ENCODE measurements at places on chromosomes 5 and 9. TPM values are rescaled to one million over a fixed set of nuclear protein-coding genes. Genes with fewer than 3 reads are reported as not detected.

- no peak for DNase-seq
Observed at GRCh38 chr9:35142037-35142436, 19.8 kb upstream of the UNC13B start.

Gene ADAMTS6
- total RNA-seq, result 95.9 TPM

DNA sequence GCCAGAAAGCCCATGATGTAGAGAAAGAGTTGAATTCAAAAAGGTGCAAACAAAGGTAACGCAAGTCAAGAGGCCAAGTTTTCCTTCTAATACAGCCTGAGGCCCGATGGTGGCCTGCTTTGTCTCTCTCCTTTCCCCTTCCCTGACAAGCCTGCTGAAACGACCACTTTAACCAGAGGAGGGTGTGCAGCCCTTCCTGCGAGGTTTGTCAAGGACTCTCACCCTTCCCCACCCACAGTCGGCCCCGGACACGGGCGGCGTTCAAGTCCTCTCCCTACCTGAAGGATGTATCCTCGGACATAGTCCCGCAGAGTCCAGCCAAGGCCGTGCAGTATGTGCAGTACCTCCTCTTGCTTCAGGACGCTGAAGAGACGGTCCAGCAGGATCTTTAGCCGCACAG is 318.2 kb downstream of the BNC2 start:
- DNase-seq, result no peak

DNA sequence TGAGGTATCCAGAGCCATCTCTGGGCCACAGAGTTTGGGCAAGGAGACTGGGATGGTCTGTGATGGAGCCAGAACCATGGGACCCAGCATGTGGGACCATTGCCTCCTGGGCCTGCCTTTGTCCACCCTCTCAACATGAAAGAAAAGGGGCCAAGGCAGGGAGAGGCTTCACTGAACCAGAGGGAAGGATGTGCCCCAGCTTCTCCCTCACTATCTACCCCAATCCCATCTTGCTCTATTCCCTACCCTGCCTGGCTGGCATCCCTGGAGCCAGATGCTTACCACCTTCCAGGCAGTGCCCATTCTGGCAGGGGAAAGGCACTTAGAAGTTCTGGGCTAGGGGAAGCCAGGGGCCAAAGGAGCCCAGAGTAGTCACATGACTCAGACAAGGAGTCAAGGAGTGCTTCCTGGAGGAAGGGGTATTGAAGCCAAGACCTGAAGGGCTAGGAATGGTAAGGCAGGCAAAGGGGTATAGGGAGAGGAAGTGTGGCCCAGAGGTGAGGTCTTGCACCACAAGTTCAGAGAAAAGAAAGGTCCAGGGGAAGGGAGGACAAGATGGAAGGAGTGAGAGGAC is 9.8 kb downstream of the PDLIM4 start:
- DNase-seq, result no peak

DNA sequence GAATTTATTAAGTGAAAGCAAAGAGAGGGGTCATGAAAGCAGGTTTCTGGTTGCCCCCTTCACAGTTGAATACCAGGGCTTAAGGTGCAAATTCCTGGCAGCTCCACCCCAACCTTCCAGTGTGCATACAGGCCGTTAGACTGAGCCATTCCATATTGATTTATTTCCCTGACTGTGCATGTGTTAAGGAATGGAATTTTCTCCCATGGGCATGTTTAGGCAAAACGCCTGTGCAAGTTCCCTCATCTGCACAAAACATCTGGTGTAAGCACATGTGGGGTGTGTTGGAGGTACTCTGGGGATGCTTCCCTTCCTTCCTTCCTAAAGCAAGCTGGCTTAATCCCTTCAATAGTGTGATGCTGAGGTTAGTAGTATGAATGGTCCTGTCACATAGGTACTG is 1470.6 kb downstream of the MAT2B start:
- DNase-seq, result no peak

DNA sequence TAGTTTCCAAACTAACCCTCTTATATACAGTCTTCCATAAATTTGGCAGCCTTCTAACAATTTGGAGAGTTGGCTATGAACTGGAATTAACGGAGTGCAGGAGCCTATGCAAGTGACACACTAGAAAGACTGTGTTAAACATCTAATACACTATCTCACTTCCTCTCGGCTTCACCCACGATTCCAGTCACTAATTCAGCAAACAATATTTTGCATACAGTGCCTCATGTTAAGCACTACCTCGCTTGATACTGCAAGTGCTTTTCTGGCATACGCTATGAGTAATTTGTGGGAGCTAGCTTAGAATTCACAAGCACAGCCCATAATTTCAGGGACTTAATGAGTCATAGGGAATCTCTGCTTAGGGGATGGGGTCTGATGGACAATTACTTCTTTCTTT is 102.5 kb downstream of the ST8SIA4 start:
- DNase-seq, result no peak

- no peak for DNase-seq
Observed at GRCh38 chr5:35771839-35772238, 84.9 kb upstream of the IL7R start.

DNA sequence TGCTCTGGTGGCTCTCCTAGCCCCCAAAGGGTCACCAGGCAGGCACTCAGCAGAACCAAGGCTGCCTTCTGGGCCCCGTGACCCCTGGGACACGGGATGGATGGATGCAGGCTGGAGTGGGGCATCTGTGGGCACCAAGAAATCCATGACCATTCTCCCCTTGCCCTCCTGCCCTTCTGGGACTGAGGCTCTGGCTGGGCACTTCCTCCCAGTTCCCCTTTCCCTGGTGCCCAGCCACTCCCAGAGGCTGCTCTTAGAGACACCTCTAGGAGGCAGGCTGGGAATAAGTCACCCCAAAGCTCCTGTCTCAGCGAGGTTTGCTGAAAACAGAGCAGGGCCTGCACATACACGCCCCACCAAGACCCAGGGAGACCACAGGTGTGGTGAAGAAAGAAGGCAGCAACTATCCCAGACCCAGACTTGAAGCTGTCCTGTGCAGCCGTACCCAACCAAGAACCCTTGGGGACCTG is 943 bp downstream of the STING1 start:
- DNase-seq, result peak; percentile 40

- no peak for DNase-seq
Observed at GRCh38 chr5:39495227-39495626, 70.4 kb upstream of the DAB2 start.

DNA sequence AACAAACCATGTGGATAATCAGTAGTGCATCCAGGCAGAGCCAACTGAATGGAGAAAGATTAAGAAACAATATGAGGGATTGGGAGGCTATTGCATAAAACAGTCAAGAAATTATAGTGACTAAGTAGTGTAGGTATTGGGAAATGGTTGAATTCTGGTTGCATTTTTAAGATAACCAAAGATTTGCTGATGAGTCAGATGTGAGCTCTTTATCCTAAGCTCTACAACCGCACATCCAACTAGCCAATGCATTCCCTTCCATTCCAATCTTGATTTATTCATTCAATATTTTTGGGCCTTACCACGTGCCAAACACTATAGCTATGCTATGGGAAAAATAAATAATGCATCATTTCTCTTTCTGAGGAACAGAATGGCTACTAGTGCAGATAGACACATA is 524.5 kb upstream of the RGMB start:
- DNase-seq, result peak; percentile 93

GRCh38 chr9:88949425-88949824 is 41.8 kb upstream of the S1PR3 start:
- peak; percentile 76 for DNase-seq

Gene SLC2A6
- 35.4 TPM for total RNA-seq

DNA sequence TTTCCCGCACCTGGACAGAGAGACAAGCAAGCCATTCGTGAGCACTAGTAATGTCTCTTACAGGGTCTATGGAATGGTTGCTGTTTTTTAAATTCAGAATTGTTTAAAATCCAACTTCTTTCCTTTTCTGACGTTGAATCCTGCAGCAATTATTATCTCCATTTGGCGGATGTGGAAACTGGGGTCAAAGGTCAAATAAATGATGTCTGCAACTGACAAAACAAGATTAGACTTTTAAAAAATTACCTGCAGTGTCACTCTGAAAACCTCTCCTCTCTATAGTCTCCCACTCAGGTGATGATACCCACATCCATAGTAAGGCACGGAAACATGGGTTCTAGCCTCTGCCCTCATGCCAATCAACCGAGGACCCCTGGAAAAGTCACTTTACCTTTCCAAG is 142.7 kb upstream of the SMIM23 start:
- no peak for DNase-seq

Gene CTSL
- total RNA-seq, result 163 TPM

DNA sequence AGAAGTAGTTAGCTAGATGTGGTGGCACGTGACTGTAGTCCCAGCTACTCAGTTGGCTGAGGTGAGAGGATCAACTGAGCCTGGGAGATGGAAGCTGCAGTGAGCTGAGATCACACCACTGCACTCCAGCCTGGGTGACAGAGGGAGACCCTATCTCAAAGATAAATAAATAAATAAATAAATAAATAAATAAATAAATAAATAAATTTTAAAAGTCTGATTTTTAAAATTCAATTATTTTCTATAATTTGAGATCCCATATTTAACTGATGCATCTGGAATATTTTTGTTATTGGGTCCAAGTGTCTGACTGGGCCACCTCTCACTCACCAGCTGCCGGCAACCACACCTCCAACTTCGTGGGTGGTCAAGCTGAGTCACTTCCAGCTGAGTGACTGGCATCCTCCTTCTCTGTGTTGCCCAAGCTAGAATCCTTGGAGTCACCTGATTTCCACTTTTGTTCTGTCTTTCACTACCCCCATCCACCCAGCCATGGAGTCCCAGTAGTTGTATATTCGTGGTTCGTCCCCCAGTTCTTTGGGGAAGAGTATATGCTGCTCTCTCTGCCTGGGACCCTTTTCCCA is 70.9 kb downstream of the EGFLAM start:
- no peak for DNase-seq
